GM23248 (cell line): ENCODE measurements at places on chromosomes 7 and 10.

- DNase-seq: no peak
These were observed 39.7 kb upstream of the STEAP4 start for GRCh38 chr7:88346357-88346756.

DNA sequence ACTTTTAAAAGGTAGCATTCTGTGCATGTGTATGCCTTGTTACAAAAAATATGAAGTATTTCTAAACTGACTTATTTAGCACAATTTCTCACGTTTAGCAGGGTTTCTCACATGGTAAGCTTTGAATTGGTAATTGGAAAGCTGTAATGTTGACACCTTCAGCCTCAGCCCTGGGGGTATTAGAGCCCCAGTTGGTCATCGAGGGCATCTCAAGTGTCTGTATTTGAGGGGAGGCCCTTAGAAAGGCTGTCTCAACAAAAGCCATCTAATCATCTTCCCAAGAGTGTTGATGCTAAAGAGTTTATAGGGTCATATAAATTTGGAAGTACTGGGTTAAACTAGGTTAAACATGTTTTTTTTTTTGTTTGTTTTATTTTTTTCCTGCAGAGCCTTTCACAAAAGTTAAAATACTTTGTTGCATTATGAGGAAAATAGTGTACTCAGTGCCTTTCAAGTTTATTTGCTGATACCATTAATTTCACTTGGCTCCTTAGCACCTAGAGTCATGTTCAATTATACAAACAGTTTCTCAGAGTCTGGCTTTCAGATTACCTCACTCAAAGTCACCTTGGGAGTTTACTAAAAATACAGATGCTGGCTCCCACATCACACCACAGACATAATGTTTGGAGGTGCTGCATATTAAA is 134.0 kb downstream of the CD36 start:
- DNase-seq: no peak

DNA sequence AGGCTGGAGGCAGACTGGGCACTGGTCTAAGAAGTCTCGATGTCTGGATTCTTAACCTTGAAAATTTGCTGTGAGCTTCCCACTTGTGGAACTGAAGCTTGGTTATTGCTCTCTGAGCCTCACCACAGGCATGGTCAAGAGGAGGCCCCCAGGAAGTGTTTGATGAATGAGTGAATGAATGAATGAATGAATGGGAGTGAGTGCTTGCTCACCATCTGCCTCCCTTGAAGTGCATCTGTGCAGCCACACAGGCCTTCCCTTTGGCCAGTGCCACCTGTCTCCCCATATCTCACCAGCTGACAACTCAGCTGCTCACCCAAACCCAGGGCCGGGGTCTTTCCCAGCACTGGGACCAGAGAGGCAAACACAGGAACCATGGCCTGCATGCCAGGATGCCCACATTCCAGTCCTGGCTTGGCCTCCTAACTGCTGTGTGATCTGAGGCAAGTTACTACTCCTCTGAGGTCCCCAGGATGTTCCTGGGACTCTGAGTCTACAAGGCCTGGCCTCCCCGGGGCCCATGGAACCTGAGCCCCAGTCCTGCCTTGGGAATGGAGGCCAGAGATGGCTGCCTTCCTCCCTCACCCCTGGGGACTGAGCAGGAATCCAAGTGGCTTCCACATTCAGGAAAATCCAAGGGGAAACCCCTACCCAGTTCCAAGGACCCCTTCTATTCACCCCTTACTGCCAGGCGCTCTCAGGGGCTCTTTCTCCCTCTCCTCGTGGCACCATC is 51.4 kb upstream of the SLC29A3 start:
- DNase-seq: no peak

- peak; percentile 24 for DNase-seq
These were observed 42.3 kb downstream of the BRI3 start for GRCh38 chr7:98323597-98324322.

- DNase-seq: peak; percentile 27
These were observed 652 bp downstream of the HMX2 start for GRCh38 chr10:123148414-123149161.

DNA sequence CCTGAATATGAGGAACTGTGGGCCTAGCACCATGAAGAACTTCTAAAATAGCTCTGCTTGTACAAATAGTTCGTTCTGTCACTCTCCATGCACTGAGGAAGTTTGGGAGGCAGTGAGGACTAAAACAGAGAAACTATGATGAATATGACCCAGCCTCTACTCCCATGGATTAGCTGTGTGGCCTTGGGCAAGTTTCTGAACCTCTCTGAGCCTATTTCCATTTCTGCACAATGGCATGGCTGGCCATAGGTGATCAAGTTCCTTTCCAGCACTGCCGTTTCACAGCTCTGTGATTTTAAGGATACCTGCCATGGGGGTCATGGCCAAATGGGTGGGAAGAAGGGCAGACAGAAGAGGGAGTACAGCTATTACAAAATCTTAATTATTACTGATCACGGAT is 57.6 kb downstream of the SORBS1 start:
- DNase-seq: no peak

GRCh38 chr10:2244471-2244870 is 507.1 kb upstream of the ADARB2 start:
- DNase-seq: no peak

- peak; percentile 91 for DNase-seq
These were observed 858.5 kb downstream of the KCNMA1 start for GRCh38 chr10:76778914-76779795.

DNA sequence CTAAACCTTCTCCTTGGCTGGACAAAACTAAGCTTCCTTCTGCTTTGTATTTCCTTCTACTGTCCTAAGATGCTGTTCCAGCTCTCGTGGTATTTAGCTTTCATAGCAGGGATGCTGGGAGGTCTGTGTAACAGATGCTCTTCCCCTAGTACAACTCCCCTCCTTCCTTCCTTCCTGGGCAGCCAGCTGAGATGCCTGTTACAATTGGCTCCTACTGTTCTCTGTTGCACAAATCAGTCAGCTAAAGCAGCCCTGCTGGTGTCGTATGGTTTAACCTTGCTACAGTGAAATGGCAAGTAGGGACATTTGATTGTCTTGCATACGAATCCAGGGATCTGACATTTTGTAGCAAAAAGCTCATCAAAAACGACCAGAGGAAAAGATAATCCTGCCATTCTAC is 143.8 kb downstream of the ARHGAP21 start:
- DNase-seq: no peak

DNA sequence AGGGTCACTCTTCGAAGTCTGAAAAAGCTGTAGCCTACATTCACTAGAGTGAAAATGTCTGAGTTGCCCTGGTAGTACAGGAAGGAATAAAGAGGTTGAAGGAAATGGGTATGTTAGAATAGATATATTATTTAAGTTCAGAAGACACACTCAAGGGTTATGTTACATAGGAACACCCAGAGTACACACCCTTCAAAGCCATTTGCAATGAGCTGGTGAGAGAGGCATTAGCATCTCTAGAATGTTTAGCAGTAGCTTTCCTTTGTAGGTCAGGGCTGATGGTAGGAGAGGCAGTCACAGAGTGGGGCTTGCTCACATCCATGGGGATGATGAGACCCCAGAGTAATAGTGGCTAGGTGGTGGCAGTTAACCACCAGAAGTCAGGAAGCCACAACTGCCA is 221.2 kb downstream of the SLC25A13 start:
- DNase-seq: no peak

GRCh38 chr7:135111379-135111778 is 36.5 kb upstream of the TMEM140 start:
- DNase-seq: peak; percentile 10

- no peak for DNase-seq
These were observed 87.3 kb upstream of the PLXDC2 start for GRCh38 chr10:19728964-19729363.

GRCh38 chr7:69365651-69366192 is 232.6 kb upstream of the AUTS2 start:
- DNase-seq: peak; percentile 61

GRCh38 chr7:12281038-12281437 is 69.9 kb downstream of the TMEM106B start:
- no peak for DNase-seq

- no peak for DNase-seq
These were observed 174.1 kb upstream of the MKI67 start for GRCh38 chr10:128300290-128300824.

- peak; percentile 77 for DNase-seq
These were observed 186.2 kb upstream of the PRKCQ start for GRCh38 chr10:6766131-6766801.

- peak; percentile 49 for DNase-seq
These were observed 67.8 kb downstream of the CREM start for GRCh38 chr10:35194471-35194870.

GRCh38 chr10:66799474-66799873 is 126.4 kb upstream of the LRRTM3 start:
- peak; percentile 9 for DNase-seq

DNA sequence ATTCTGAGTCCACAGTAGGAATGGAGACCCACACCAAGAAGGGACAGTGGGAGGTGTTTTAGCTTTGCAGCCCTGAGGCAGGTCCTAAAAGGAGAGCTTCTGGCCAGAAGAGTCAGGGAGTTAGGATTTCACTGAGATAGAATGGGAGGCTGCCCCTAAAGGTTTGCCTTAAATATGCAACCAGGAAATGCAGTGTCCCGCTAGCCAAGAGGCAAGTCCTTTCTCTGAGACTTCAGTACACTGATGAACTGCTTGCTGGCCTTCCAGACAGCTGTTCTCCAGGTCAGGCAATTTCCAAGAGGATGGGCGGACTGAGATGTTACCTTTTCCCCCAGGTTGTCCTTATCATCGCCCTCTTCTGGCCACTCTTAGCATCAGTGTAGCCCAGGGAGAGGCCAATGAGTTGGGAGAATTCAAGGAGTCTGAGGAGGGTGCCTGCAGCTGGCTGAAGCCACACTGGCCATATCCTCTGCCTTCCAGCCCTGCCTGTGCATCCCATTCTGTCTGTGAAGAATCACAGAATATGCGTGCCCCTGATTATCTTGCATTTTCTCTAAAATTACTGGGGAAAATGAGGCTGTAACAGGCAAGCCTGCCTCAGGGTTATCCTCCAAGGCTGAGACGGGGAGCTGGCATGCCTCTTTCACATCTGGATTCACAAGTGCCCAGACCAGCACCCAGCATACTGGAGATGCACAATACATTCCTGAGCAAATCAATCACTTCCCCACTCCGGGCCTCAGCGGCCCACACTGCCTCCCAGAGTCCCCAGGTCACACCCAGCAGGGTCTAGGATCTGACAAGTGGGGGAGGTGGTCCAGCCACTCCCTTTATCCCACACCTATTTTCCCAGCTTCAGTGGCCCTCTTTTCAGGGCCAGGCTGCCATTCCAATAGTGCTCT is 2.4 kb downstream of the TLL2 start:
- peak; percentile 49 for DNase-seq

- DNase-seq: no peak
These were observed 303.5 kb upstream of the AOAH start for GRCh38 chr7:37027557-37028341.

DNA sequence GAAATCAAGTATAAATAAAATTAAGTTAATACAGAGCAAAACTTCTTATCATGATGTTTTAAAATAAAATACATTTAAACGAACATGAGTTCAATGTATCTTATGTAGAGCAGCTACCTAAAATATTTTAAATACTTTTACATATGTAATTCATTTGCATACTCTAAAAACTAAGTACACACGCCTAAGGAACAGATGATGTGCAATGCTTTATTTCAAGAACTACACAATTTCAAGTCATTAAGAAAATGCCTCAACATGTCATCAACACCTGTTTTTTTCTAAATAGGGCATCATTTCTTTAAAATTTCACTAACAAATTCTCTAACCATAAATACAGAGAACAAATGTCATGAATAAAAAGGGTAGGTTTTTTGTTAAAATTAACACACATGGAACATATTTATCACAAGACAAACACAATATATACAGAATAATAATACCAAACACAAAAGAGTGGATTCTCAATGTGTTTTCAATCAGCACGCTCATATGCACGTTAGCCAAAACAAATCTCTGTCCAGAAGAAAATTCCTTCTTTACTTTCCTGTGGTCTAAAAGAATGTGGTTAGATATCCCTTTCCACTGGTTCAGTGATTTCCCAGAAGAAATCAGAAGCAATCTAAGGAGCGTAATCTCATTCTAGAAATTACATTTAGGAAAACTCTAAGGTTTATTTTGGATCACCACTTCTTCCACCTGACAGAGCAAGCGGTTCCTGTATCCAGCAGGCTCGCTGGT is 73.0 kb upstream of the PFKP start:
- DNase-seq: peak; percentile 32

DNA sequence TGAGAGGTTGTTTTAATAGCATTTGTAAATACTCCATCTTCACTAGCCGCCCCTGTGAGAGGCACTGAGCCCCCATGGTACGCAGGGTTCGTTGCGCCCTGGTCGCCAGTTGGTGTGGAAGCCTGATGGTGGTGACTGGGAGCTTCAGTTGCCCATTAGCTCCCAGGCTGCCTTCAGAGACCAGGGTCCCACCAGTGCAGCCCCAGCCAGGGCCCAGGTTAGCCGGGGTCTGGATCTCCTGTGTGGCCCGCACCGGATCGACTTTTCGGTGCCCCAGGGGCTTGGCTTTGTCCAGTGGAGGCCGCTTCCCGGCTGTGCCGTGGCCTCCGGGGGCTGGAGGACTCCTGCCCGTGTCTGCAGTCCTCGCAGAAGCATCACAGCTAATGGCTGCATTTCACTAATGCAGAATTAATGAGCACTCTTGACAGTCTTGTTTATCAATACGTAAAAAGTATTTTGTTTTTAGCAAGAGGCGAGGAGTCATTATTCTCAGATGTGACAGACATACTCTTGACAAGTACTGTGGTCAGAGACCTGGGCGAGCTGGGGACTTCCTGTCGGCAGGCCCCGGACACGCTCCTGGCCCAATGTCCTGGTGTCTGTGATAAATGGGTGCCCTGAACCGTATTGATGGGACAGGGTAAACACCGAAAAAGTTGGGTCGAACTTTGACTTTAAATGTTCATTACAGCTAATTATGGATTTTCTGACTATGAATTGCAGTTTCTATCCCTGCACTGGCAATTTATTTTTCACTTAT is 99.8 kb downstream of the NKX6-2 start:
- no peak for DNase-seq

DNA sequence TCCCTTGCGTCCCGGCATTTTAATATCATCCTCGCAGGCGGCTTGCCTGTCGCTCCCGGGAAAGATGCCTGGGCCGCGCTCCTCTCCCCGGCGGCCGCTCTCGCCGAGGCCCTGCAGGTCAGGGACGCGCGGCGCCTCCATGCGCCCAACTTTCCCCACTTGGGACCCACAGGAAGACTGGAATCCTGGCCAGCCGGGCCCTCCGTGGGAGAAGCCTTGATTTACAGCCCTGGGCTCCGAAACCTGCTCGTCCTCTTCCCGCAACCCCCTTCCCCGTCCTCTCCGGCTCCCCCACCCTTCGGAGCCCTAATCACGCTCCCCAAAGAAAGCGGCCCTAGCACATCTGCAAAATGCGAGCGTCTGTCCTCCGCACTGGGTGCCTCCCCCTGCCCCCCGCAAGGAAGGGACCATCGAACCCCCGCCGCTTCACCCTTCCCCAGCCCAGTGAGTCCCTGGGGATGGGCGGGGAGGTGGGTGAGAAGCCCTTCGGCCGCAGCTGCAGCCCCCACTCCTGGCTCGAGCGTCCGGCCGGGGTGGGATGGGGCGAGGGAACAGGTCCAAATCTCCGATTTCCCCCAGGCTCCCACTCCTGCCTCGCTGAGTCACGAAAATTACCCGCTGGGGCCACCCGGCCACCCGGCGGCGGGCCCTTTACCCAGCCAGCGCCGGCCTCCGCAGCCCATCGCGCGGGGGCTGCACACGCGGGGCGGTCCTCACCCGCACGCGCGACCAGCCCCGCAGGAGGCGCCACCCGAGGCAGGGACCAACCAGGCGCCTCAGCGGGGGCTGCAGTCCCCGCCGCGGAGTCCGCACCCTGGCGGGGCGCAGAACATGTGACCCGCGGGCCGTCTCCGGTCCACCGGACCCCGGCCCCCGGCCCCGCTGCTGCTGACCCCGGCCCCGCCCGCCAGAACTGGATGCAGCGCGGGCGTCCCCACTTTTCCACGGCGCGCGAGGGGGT is 695 bp downstream of the HSPA12A start:
- peak; percentile 68 for DNase-seq
